ENCODE measurements at places on chromosomes 5 and 9. TPM values are rescaled to one million over a fixed set of nuclear protein-coding genes. Genes with fewer than 3 reads are reported as not detected.

The CTXN3 gene
- 13.9 TPM for total RNA-seq

The FBXO4 gene
- total RNA-seq = 20.4 TPM

The IL31RA gene
- total RNA-seq = not detected

The GLRA1 gene
- under 0.01 TPM for total RNA-seq

The SPINK7 gene
- total RNA-seq = not detected

The ARSI gene
- 0.41 TPM for total RNA-seq

The ANKRD34B gene
- 0.41 TPM for total RNA-seq

The IFNB1 gene
- not detected for total RNA-seq

The TICAM2 gene
- 1.2 TPM for total RNA-seq

The SLC1A3 gene
- 161 TPM for total RNA-seq

The PTGR1 gene
- total RNA-seq = 12.2 TPM

The SLC46A2 gene
- total RNA-seq = not detected

The NKD2 gene
- 2.9 TPM for total RNA-seq

The DPH7 gene
- 21.6 TPM for total RNA-seq
